Breast epithelium (tissue), 4 donors: ENCODE measurements at places on chromosomes 5 and 9. TPM values are rescaled to one million over a fixed set of nuclear protein-coding genes. Genes with fewer than 3 reads are reported as not detected.

Gene ZNF608
- total RNA-seq = 15.7 TPM

Gene CYSRT1
- total RNA-seq = 0.32 TPM

Gene IFNA13
- not detected for total RNA-seq

Gene MEIKIN
- total RNA-seq = not detected

Gene ADAMTS6
- total RNA-seq = 3.9 TPM

Gene NUTM2G
- not detected for total RNA-seq

Gene HMCN2
- 0.29 TPM for total RNA-seq

Gene BARHL1
- total RNA-seq = not detected

Gene ZBTB34
- total RNA-seq = 13.9 TPM

Gene INSL4
- not detected for total RNA-seq

Gene GABRA6
- total RNA-seq = not detected

Gene COL15A1
- total RNA-seq = 32.4 TPM

Gene SPINK5
- total RNA-seq = under 0.01 TPM

Gene SPATA6L
- 1.4 TPM for total RNA-seq

Gene THOC3
- 42.3 TPM for total RNA-seq

Gene SPATA31D4
- total RNA-seq = not detected

Gene PCDHGA10
- total RNA-seq = 10.7 TPM

Gene GLRA1
- total RNA-seq = not detected

Gene FSD1L
- 3.4 TPM for total RNA-seq

Gene TAF9
- 35.4 TPM for total RNA-seq

Gene DMRTA1
- 12.2 TPM for total RNA-seq

Gene SPINK13
- 0.48 TPM for total RNA-seq

Gene TCF7
- total RNA-seq = 6.6 TPM

Gene SLC31A1
- total RNA-seq = 13.9 TPM

Gene PCDHA1
- total RNA-seq = not detected

Gene NUDT12
- 12.8 TPM for total RNA-seq
